ENCODE measurements at places on chromosomes 12 and 14. TPM values are rescaled to one million over a fixed set of nuclear protein-coding genes. Genes with fewer than 3 reads are reported as not detected.

DNA sequence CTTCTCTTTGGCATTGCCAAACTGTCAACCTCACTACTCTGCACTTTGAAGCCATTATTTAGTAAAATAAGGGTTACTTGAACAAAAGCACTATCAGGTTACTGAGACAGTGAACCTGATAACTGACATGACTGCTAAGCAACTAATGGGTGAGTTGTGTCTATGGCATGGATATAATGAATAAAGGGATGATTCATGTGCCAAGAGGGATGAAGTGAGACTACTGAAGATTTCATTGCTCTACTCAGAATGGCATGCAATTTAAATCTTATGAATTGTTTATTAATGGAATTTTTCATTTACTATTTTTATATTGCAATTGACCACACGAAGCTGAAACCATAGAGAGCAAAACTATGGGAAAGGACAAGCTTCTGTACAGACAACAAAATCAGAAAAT lies 74.4 kb downstream of the CEP128 start:
- H3K27me3 ChIP-seq = no peaks in the 10 kb centered on the region
- H3K36me3 ChIP-seq = no peaks in the 10 kb centered on the region
- no peak overlapping the region for H3K27ac ChIP-seq
- no peak for DNase-seq

The RTL1 gene
- total RNA-seq = not detected

DNA sequence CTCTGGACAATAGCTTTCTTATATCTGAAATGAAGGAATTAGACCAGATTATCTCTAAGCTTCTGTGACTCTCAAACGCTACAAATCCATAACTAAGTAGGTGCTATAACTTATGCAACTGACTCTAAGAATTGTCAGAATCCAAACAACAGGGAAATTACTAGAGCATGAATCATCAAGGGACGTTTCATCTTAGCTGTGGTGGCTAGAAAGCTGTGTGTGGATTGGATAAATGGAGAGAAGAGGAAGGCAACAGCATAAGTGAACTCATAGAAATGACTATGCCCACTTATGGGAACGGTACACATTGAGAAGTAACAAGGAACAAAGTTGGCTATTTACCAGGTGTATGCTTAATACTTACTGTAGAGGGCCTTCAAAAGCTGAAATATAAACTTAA lies 96.0 kb upstream of the NEDD1 start:
- no peak for DNase-seq
- H3K4me3 ChIP-seq = no peak overlapping the region
- no peaks in the 10 kb centered on the region for H3K4me1 ChIP-seq
- H3K27me3 ChIP-seq = no peaks in the 10 kb centered on the region

GRCh38 chr14:63991833-63992232 lies 139.0 kb downstream of the SYNE2 start:
- H3K36me3 ChIP-seq = peaks cover 1% of the 10 kb centered on the region
- H3K27ac ChIP-seq = no peak overlapping the region

- no peaks in the 10 kb centered on the region for H3K36me3 ChIP-seq
- peaks cover 16% of the 10 kb centered on the region for H3K4me1 ChIP-seq
- no peak overlapping the region for H3K27ac ChIP-seq
- H3K4me3 ChIP-seq = no peak overlapping the region
Measured at GRCh38 chr12:132163911-132164288, 19.6 kb downstream of the NOC4L start.

The CD69 gene
- 2.8 TPM for total RNA-seq

DNA sequence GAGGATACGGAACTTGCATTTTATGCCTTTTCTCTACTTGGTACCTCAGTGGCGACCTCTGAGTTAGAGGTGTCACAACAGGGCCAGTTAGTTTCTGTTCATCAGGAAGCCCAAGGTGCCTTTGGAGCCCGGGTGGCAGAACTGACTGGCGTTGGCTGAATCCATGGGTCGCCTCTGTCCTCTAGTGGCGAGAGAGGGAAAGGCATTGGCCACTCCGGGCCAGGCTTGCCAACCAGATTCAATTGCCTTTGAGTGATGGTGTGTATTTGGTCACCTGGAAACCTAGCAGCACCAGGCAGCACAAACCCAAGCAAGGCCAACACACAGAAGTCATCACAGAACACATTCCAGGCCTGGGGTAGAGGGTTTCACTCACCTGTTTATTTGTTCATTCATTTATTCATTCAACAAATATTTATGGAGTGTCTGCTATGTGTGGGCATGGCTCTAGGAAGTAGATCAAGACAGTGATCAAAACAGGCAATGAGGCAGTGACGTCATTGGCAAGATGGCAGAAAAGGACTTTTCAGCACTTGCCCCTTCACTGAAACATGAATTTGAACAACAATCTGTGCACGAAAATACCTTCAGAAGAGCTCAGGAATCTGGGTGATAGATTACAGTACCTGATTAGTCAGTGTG lies 40.5 kb upstream of the KCNA5 start:
- H3K4me1 ChIP-seq = no peaks in the 10 kb centered on the region
- H3K4me3 ChIP-seq = no peak overlapping the region
- no peaks in the 10 kb centered on the region for H3K36me3 ChIP-seq
- no peak overlapping the region for H3K27ac ChIP-seq

The KLRB1 gene
- 7.6 TPM for total RNA-seq

DNA sequence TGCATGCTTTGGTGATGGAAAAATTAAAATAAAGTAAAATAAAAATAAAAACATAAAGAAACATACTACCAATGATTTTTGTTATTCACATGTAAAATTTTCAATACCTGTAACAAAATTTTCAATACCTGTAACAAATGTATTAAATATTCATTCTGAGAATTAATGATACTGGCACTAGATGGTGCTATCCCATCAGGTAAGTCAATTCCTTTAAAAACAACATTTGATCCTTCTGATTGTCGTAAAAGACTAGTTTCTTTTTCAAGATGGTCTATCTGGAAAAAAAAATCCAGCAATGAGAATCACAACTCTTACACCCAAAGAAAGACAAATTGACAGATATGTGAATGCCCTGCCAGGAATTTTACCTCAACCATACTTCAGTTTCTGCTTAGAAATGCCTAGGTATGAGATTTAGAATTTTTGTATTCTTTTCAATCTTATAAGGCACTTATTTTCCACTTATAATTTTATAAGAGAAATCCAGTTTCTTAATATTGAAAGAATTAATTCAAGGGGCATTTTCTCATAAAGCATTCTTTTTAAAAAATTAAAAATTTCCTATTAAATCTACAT lies 30.7 kb downstream of the CEP290 start:
- no peak overlapping the region for H3K4me3 ChIP-seq
- no peaks in the 10 kb centered on the region for H3K4me1 ChIP-seq
- no peak for DNase-seq
